ENCODE measurements at places on chromosomes 3 and 15. TPM values are rescaled to one million over a fixed set of nuclear protein-coding genes. Genes with fewer than 3 reads are reported as not detected.

DNA sequence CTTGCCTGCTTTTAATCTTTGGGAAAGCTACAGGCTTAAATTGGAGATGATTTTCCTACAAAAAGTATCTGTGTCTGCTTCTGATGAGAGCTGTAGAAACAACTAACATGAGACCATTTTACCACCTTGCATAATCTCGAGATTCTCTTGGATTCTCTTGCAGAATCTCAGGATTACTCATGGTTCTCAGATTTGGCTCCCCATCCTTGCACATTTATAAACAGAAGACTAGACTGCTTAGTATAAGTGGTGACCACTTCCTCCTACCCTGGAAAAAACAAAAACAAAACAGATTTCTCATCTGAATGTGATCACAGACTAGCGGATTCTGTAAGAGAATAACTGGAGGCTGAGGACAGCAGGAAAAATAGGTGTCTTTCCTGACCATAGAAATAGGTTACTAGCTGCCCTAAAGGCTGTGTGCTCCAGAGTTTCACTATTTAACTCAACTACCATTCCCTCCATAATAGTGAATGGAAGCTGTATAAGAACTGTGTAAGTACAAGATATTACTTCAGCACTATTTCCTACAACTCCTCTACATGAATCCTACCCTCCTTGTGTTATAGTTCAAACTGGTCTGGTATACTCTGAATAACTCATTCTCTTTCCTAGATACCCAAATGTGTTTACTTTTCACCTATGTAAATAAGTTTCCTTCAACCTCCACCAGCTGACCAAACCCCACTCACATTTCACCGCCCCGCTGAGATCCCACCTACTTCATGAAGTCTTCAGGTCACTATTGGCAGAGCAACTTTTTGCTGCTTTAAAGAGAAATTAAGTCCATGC is 122.2 kb upstream of the C2CD4B start:
- DNase-seq, result no peak
- no peaks in the 10 kb centered on the region for H3K27me3 ChIP-seq
- no peak overlapping the region for H3K4me3 ChIP-seq
- no peak overlapping the region for H3K27ac ChIP-seq
- no peaks in the 10 kb centered on the region for H3K4me1 ChIP-seq

DNA sequence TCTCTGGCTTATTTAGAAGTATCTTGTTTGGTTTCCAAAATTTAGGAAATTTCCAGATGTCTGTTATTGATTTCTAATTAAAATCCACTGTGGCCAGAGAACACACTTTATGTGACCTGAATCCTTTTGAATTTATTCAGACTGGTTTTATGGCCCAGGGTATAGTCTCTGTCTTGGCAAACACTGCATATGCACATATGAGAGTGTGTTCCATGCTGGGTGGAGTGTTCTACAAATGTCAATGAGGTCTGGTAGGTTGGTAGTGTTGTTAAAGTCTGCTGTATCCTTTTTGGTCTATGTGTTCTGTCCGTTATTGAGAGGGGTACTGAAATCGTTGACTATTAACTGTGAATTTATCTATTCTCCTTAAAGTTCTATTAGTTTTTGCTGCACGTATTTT is 30.2 kb downstream of the PGPEP1L start:
- H3K27ac ChIP-seq, result no peak overlapping the region
- no peak overlapping the region for H3K4me3 ChIP-seq
- no peak for DNase-seq
- no peaks in the 10 kb centered on the region for H3K27me3 ChIP-seq
- H3K36me3 ChIP-seq, result no peaks in the 10 kb centered on the region

- no peaks in the 10 kb centered on the region for H3K36me3 ChIP-seq
- DNase-seq, result no peak
- H3K27me3 ChIP-seq, result no peaks in the 10 kb centered on the region
- H3K4me3 ChIP-seq, result no peak overlapping the region
Observed at GRCh38 chr15:88120026-88120425, 136.5 kb downstream of the NTRK3 start.

- no peaks in the 10 kb centered on the region for H3K36me3 ChIP-seq
- no peak for DNase-seq
- H3K27ac ChIP-seq, result no peak overlapping the region
- H3K4me1 ChIP-seq, result peaks cover 35% of the 10 kb centered on the region
- H3K27me3 ChIP-seq, result no peaks in the 10 kb centered on the region
Observed at GRCh38 chr15:77537006-77537405, 95.7 kb downstream of the LINGO1 start.

- H3K4me3 ChIP-seq, result no peak overlapping the region
- no peak for DNase-seq
- peak overlapping the region; percentile 63 for H3K27ac ChIP-seq
- no peaks in the 10 kb centered on the region for H3K27me3 ChIP-seq
- peaks cover 7% of the 10 kb centered on the region for H3K4me1 ChIP-seq
- H3K36me3 ChIP-seq, result no peaks in the 10 kb centered on the region
Observed at GRCh38 chr15:52441841-52442240, 86.8 kb downstream of the MYO5A start.

DNA sequence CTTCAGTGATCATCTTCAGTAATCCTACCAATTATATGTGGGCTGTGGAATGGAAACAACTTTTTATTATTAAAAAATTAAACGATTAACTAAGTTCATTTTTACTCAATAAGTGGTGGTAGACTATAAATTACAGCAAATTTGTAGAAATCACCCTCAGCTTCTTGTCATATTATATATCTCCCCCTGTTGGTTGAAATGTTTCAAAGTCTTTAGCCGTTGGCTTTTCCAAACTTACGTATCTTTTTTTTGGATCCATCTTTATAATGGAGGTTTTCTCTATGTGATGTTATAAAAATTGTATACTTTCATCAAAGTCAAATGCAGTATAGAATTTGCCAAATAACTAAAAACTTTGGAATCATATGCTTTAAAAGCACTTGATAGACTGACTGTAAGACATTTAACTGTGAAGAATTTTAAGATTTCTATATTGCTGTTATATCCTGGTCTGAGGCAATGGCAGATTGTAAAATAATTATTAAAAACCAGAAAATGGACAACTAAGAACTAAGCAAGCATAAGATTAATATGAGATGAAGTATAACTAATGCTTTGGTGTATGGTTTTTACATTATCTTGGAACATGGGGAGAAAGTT is 44.7 kb downstream of the ATP11B start:
- peaks cover 86% of the 10 kb centered on the region for H3K36me3 ChIP-seq
- no peak overlapping the region for H3K27ac ChIP-seq
- H3K4me1 ChIP-seq, result no peaks in the 10 kb centered on the region
- no peak for DNase-seq
- H3K27me3 ChIP-seq, result no peaks in the 10 kb centered on the region

DNA sequence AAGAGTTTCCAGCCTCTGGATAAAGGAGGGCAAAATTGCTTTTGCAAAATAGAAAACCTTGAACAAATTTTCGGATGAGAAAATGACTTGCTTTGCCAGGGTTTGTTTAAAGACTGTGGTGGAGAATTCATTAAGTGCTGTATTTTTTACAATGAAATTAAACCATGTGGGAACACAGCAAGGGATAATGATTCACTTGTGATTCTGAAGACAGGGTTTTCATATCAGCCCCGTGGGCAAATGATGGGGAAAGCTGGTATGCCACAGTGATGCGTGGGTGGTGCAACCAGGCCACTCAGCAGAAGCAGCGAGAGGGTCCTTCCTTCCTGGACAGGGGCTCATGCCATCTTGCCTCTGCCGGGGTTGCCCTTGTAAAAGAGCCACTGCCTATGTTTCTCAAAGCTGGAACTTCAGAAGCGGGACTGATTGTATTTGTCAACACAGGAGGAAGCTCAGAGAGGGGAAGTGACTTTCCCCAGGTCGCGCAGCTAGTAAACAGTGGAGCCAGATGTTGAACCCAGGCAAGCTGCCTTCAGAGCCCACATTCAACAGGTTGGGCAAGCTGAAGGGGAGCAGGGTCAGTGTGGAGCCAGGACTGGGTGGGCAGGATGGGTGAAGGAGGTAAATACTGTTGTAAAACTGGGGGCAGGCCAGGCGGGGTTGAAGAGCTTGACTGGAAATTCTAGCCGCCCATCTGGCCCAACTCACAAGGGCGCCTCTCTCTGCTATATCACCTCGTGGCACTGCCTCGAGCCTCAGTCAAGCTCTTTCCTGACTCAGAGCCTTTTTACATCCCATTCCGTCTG is 79.1 kb downstream of the TOP2B start:
- no peak overlapping the region for H3K4me3 ChIP-seq
- no peak for DNase-seq
- H3K27ac ChIP-seq, result no peak overlapping the region
- peaks cover 4% of the 10 kb centered on the region for H3K36me3 ChIP-seq
- peaks cover 18% of the 10 kb centered on the region for H3K4me1 ChIP-seq
- H3K27me3 ChIP-seq, result no peaks in the 10 kb centered on the region

GRCh38 chr15:40085266-40085665 is 23.4 kb downstream of the BMF start:
- no peak overlapping the region for H3K4me3 ChIP-seq
- H3K36me3 ChIP-seq, result no peaks in the 10 kb centered on the region
- peaks cover 54% of the 10 kb centered on the region for H3K4me1 ChIP-seq
- no peak for DNase-seq
- H3K27me3 ChIP-seq, result no peaks in the 10 kb centered on the region

DNA sequence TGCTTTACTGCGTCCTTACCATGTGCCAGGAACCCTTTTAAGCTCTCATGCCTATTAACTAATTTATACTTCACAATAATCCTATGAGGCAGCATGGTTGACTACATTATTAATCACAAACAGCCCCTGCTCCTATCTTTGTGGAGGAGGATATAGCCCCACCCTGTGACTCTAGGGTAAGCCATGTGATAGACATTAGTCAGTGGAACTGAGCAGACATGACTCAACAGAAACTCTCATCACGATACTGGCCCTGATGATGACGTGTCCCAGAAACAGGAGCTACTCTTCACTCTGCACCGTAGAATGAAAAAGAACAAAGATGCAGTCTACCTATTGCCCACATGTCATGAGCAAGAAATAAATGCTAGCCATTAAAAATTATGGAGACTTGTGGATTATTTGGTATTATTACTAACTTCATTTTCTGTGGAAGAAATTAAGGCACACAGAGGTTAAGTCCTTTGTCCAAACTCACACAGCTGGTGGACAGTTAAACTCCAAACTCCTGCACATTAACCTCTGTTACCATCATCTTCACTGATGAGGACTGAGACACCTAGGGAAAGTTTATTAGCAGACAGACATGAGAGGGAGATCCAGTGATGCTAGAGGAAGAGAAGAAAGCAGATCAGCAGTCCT is 51.2 kb downstream of the CFAP20DC start:
- H3K4me3 ChIP-seq, result no peak overlapping the region
- no peak for DNase-seq
- no peaks in the 10 kb centered on the region for H3K27me3 ChIP-seq

DNA sequence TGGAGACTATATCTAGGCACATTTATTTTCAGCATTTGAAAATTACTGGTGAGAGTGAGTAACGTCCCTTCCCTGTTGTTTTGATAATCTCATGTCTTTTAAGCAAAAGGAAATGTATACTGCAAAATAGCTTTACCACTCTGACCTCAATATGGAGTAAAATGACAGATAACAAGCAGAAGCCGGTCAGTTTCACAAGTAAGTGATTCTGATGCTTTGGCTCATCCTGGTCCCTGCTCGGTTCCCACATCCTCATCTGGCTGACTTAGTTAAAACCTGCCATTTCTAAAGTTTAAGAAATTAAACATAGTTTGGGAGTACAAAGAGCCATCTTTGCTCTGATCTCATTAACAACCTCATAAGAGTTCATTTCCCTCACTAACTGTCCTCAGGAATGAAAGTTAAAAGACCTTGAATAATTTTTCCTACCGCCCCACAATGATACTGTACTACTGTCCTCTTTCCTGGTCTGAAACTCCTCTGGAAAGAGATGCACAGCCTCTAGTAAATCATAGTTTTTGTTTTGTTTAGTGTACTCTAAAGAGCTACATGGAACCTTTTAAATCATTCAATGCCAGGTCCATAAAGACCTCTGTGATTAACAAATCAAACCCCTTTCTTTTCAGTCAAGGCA is 72.3 kb upstream of the ICE2 start:
- no peak overlapping the region for H3K27ac ChIP-seq
- no peaks in the 10 kb centered on the region for H3K27me3 ChIP-seq
- peaks cover 21% of the 10 kb centered on the region for H3K4me1 ChIP-seq
- H3K4me3 ChIP-seq, result no peak overlapping the region

- DNase-seq, result no peak
- no peaks in the 10 kb centered on the region for H3K4me1 ChIP-seq
- no peak overlapping the region for H3K27ac ChIP-seq
- no peak overlapping the region for H3K4me3 ChIP-seq
- no peaks in the 10 kb centered on the region for H3K36me3 ChIP-seq
- H3K27me3 ChIP-seq, result no peaks in the 10 kb centered on the region
Observed at GRCh38 chr3:171508206-171508605, 48.0 kb upstream of the TNIK start.

DNA sequence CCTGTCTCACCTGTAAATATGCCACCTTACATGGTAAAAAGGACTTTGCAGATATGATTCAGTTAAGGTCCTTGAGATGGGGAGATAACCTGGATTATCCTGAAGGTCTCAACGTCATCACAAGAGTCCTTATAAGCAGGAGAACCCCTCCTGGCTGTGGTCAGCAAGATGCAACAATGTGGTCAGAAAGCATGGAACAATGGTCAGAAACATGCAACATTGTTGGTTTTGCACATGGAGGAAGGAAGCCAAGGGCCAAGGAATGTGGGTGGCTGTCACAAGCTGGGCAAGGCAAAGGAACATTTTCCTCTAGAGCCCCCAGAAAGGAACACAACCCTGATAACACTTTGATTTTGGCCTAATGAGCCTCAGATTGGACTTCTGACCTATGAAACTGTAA is 9.4 kb upstream of the SUMF1 start:
- no peaks in the 10 kb centered on the region for H3K36me3 ChIP-seq
- no peak overlapping the region for H3K4me3 ChIP-seq
- H3K4me1 ChIP-seq, result no peaks in the 10 kb centered on the region
- H3K27ac ChIP-seq, result no peak overlapping the region
- DNase-seq, result no peak
- no peaks in the 10 kb centered on the region for H3K27me3 ChIP-seq

- H3K4me3 ChIP-seq, result no peak overlapping the region
- DNase-seq, result no peak
- no peaks in the 10 kb centered on the region for H3K36me3 ChIP-seq
- H3K27ac ChIP-seq, result no peak overlapping the region
- H3K27me3 ChIP-seq, result peaks cover 42% of the 10 kb centered on the region
- no peaks in the 10 kb centered on the region for H3K4me1 ChIP-seq
Observed at GRCh38 chr3:44003801-44004200, 237.9 kb upstream of the TOPAZ1 start.

- no peak overlapping the region for H3K4me3 ChIP-seq
- H3K4me1 ChIP-seq, result no peaks in the 10 kb centered on the region
- no peaks in the 10 kb centered on the region for H3K36me3 ChIP-seq
- DNase-seq, result no peak
- H3K27me3 ChIP-seq, result no peaks in the 10 kb centered on the region
Observed at GRCh38 chr3:160694345-160694744, 17.4 kb downstream of the ARL14 start.

FSTL1 gene
- total RNA-seq, result 265 TPM

TGM5 gene
- 1.2 TPM for total RNA-seq

FAH gene
- 31.5 TPM for total RNA-seq

BHLHE40 gene
- 24.1 TPM for total RNA-seq

HRG gene
- total RNA-seq, result not detected

GOLGA8H gene
- not detected for total RNA-seq

AMIGO3 gene
- not detected for total RNA-seq

ARRDC4 gene
- 9.7 TPM for total RNA-seq
